Head of caudate nucleus (tissue), 42 donors: ENCODE measurements at places on chromosomes 2 and 18.

- no peak for DNase-seq
Measured at GRCh38 chr2:12514631-12515437, 201.9 kb upstream of the TRIB2 start.

GRCh38 chr18:36527740-36528455, 230.4 kb downstream of the FHOD3 start:
- no peak for DNase-seq

- DNase-seq, result no peak
Measured at GRCh38 chr2:177244244-177244771, 20.2 kb downstream of the NFE2L2 start.

GRCh38 chr2:127020536-127020935, 86.4 kb downstream of the BIN1 start:
- DNase-seq, result no peak

- no peak for DNase-seq
Measured at GRCh38 chr18:22045221-22045918, 124.0 kb upstream of the GATA6 start.

GRCh38 chr2:62933398-62933917, 117.2 kb upstream of the OTX1 start:
- DNase-seq, result no peak

GRCh38 chr2:142280831-142281230, 150.0 kb upstream of the LRP1B start:
- no peak for DNase-seq

DNA sequence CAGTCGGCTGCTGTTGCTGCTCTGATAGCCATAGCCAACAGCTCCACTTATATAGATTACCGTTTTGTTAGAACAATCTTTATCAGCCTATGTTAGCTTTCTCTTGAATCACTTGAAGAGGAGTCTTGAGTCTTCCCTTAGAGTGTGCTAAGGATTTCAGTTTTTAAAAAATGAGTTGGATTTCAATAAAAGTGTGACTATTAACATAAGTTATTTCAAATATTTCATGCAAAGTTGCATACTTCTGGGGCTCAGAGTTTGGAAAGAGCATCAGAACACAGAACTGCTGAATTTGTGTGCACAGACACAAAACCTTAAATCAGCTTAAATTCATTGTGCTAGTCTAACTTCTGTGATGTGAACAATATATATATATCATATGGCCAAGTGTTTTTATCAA, 174.7 kb downstream of the MTX2 start:
- no peak for DNase-seq

DNA sequence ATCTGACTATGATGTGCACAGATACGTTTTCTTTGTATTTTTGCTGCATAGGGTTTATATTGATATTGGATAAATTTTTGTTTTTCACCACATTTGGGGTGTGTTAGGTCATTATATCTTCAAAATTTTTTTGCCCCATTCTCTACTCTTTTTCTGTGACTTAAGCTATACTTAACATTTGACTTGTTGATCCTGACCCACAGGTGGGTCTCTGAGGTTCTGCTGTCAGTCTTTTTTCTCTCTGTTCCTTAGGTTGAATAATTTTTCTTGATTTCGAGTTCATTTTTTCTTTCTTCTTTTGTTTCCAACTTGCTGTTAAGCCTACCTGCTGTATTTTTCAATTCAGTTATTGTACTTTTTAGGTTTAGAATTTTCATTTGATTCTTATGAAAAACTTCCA, 12.1 kb downstream of the RAB3GAP1 start:
- no peak for DNase-seq

DNA sequence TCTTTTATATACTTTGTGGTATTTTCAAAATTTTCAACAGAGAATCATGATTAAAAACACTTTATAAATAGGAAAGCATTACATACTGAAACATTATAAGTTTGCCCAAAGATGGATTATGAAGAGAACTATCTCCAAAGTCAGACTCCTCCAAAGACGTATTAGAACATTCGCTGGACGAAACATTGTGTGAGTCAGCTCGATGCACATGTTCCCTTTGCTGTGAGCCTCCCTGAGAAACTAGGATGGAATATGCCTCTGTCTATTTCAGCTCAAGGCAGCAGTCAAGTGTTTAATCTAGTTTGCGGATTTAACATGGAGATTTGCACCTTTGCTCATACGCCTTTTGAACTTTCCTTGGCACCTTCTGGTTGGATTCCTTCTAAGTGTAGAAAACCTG, 92.2 kb upstream of the NCKAP5 start:
- DNase-seq, result no peak

GRCh38 chr2:205878999-205879762, 196.9 kb downstream of the NRP2 start:
- DNase-seq, result no peak

GRCh38 chr18:12515550-12515949, 107.8 kb downstream of the PRELID3A start:
- no peak for DNase-seq
